ENCODE measurements at places on chromosomes 11 and 22.

- no peak for DNase-seq
Measured at GRCh38 chr11:32775908-32776307, 18.6 kb downstream of the CCDC73 start.

- no peak for DNase-seq
Measured at GRCh38 chr22:49040111-49040510, 787.6 kb downstream of the BRD1 start.

DNA sequence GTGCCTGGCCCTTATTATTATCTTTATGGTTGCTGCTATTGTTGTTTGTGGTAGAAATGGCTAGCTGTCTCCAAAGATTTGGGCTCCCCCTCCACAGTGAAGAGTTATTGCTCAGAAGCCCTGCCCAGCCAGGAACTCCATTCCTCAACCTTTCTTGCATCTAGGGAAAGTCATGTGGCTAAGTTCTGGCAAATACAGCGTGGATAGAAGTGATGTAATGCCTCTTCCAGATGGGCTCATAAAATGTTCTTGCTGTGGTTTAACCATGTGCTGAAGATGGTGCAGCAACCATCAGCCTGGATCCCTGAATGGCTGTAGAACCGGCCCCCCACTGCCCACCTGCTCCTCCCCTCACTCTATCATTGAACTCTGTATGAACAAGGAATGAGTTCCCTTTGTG, 203.5 kb upstream of the E2F8 start:
- DNase-seq, result no peak

DNA sequence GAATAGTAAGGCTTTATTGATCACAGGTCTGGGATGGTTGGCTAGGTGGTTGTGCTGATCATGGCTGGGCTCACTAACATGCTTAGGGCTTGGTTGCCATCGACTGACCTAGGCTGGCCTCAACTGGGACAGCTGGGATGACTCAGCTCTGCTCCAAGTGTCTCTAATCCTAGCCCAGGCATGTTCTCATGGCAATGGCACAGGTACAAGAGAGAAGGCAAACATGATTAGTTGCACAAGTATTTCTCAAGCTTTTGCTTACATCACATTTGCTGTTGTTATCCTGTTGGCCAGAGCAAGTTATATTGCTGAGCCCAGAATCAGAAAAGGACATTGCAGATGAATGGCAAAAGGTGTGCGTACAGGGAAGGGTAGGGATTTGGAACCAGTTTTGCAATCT, 68.5 kb upstream of the SLC35C1 start:
- DNase-seq, result no peak

DNA sequence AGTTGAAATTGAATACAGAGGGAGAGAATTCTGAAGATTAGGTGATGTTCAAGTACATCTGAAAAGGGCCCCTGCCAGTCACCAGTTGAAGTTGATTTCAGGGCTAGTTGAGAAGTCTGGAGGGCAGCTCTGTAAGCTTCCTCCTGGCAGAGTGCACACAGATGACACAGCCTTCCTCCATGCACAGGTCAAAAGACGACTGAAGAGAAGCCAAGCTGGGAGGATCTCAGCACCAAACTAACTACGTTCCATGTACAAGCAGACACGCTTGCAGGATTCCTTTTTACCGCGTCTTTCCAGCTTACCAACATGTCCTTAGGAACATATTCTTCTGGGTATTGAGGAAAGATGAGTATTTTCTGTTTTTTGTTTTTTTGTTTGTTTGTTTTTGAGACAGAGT, 7.9 kb downstream of the BARX2 start:
- no peak for DNase-seq

GRCh38 chr11:82458147-82458546, 275.5 kb downstream of the FAM181B start:
- no peak for DNase-seq

DNA sequence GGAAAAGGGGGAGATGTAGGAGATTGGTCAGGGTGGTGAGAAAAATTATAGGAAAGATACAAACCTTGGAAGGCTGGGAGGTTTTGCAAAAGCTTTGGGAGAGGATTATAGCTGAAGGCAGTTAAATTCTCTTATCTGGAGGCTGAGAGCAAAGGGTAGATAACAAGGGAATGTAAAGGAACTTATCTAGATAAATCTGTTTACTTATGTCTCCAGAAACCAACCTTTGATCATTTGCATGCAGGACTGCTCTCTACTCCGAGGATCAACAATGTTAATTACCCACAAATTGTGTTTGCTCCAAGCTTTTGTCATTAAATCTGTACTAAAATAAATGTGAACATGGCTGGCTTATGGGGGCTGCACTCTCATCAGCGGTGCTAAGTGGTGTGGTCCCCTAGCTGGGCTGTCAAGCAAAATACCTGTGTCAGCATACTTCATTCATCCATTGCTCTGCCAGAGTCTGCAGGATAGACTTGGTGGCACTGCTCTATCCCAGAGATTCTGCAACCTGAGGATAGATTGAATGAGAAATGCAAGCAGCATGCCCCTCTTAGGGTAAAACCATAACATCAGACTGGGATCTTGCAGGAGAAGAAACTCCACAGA, 1599.2 kb upstream of the TENM4 start:
- DNase-seq, result no peak

DNA sequence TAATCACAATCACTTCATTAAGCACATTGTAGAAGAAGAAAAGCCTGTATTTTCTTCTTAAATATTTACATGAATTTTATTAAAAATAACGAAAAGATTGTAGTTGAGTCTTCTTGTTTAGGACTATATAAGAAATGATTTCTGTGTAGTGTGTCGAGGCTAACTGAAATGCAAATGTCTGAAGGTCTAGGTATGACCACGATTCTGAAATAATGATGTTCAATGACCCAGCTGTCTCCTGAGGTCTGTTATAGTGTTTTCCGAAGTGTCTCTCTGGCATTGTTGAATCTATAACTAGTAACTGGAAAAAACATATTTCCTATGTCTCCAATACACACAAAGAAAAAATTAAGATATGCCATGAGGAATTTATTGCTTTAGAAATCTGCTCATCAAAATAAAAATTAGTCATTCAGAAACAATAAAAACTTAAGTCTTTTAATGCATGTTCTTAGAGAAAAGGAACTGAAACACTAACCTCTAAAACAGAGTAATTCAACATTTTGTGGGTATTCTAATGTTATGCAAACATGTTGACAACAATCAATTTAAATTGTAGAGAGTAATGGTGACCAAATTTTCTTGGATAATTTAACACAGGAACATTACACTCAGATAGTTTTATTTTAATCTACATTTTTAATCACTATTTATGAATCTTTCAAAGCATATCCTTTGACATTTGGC, 55.0 kb downstream of the CASP12 start:
- no peak for DNase-seq

DNA sequence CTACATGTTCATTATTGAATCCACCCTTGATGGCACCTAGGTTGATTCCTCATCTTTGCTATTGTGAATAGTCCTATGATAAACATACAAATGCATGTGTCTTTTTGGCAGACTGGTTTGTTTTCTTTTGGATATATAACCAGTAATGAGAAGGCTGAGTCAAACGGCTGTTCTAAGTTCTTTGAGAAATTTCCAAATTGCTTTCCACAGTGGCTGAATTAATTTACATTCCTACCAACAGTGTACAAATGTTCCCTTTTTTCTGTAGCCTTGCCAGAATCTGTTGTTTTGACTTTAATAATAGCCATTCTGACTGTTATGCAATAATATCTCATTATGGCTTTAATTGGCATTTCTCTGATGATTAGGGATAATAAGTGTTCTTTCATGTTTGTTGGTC, 184.9 kb downstream of the CASP12 start:
- DNase-seq, result no peak

GRCh38 chr11:61054927-61055562, 47.2 kb upstream of the CD5 start:
- peak; percentile 80 for DNase-seq

GRCh38 chr11:130141561-130142341, 17.8 kb upstream of the ST14 start:
- no peak for DNase-seq

DNA sequence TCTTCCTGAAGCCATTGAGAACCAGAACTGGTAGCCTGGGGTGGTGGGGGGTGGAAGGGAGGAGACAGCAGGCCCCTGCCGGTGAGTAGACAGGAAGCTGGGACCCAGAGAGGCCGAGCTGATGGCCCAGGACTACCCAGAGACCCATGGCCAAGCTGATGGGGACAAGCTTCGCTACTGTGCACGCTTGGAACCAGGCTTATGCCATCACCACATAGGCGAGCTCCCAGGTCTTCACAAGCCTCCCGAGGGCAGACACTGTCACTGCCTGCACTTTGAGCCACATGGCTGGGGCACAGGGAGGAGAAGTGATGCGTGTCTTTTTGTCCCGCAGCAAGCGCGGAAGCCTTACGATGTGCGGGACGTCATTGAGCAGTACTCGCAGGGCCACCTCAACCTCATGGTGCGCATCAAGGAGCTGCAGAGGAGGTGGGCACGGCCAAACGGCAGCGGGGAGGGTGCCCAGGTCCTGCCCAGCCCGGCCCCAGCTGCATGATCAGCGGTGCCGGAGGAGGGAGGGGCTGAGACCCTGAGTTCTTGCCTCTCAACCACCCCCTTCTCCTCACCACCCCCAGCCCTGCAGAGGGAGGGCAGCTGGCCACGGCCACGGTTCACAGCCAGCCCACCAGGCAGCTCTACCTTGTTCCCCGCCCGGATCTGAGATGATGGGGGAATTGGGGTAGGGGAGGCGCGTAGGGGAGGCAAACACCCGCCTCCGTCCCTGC, 76.0 kb upstream of the KCNQ1OT1 start:
- DNase-seq, result peak; percentile 0

DNA sequence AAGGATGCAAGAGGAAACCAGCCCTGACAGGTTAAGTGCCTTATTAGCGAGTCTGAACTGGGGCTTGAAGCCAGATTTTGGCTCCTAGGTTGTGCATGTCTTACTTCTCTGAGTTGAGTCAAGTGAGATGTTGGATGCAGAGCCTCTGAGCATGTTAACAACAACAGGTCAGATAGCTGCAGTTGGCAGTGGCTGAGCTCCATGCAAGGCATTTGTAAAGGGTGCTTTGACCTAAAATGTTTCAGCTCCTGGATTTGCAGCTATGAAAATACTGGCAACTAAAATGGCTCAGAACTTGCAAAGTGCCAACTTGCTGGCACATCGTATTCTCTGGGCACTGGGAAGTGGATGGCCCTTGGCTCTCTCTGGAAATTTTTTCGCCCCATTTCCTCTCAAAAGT, 16.4 kb upstream of the CSRP3 start:
- no peak for DNase-seq

DNA sequence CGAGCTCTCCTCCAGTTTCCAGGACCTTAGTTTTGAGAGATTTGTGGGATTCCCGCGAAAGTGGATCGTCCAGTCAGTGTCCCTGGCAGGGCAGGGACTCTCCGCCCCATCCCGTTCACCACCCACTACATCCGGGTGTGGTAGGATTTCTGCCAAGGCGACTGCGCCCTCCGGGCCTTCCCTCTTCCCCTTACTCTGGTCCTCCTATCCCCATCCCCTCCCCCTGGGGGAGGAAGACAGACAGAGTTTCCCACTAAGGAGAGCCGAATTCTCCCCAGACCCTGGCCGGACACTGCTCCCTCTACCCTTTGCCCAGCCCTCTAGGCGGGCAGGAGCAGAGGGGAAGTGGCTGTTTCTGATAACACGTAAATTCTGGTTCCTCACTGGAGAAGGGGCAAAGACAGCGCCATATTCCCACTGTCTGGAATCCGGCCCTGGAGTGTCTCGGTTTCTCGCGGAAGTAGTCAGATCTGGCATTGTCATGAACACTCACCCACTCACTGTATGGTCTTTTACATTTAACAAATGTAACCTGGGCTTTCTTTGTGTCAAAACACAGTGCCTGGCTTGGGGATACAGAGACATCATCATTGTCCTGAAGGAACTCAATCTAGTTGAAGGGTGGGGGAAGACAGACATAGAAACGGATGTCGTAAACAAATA, 1.1 kb upstream of the NECTIN1 start:
- peak; percentile 25 for DNase-seq

- no peak for DNase-seq
Measured at GRCh38 chr11:17574141-17575091, 27.4 kb downstream of the OTOG start.

- DNase-seq, result no peak
Measured at GRCh38 chr11:60868682-60869450, 1.5 kb downstream of the ZP1 start.
